ENCODE measurements at places on chromosomes 16 and 17. TPM values are rescaled to one million over a fixed set of nuclear protein-coding genes. Genes with fewer than 3 reads are reported as not detected.
A peak's percentile ranks its signal among the peaks of the same experiment; 100 is the strongest.

The SLC5A11 gene
- not detected for total RNA-seq

The STAC2 gene
- total RNA-seq, result 0.62 TPM

The CRYBA1 gene
- not detected for total RNA-seq

The FOXC2 gene
- total RNA-seq, result 91.8 TPM

The KRT33A gene
- not detected for total RNA-seq

The NETO2 gene
- total RNA-seq, result 21.3 TPM

The OR3A2 gene
- total RNA-seq, result not detected

The WSCD1 gene
- total RNA-seq, result 3.8 TPM

The IFI35 gene
- total RNA-seq, result 41.6 TPM

The KRT12 gene
- total RNA-seq, result not detected

The CYB5B gene
- 74.2 TPM for total RNA-seq

DNA sequence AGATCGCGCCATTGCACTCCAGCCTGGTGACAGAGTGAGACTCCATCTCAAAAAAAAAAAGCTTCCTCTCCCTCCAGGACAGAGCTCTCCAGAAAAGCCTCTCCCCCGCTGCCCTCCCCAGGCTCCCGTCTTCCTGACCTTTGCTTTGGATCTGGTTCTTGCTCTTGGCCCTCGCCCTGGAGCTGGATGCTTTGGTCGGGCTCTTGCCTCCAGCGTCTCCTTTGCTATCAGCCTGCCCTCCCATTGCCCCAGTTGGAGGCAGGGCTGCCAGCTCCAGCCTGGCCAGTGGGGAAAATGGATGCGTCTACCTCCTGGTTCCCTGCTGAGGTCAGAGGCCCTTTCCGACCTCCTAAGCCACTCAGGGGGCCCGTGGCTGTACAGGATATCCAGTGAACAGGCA, 35.9 kb downstream of the TRARG1 start:
- no peak for DNase-seq

GRCh38 chr16:85476389-85476788, 136.7 kb upstream of the GSE1 start:
- no peak for DNase-seq

DNA sequence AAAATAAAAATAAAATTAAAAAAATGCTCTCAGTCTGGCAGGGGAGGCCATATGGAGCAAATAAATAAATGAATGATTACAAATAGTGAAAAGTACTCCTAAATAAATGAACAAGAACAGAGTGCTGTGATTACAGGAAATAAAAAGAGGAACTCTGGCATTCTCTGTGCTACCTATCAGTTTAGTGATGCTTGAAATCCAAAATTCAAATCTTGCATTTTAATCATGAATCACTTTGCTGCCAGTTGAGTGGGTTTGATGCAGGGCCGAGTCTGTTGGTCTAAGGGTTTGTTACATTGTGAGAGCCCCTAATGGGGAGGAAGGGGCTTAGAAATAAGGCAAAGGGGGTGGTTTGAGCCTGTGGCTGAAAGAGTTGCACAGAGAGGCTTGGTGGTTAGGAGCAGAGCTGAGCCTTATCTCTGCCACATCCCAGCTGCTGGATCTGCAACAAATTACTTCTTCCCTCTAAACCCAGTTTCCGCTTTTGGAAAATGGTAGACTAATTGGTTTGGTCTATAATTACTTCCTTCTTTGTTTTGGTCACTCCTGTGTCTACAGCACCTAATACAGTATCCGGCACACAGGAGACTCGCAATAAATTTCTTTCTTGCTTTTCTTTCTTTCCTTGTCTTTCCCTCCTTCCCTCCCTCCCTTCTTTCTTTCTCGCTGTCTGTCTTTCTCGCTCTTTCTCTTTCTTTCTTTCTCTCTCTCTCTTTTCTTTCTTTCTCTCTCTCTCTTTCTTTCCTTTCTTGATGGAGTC, 6.3 kb upstream of the ABCC1 start:
- DNase-seq, result no peak

DNA sequence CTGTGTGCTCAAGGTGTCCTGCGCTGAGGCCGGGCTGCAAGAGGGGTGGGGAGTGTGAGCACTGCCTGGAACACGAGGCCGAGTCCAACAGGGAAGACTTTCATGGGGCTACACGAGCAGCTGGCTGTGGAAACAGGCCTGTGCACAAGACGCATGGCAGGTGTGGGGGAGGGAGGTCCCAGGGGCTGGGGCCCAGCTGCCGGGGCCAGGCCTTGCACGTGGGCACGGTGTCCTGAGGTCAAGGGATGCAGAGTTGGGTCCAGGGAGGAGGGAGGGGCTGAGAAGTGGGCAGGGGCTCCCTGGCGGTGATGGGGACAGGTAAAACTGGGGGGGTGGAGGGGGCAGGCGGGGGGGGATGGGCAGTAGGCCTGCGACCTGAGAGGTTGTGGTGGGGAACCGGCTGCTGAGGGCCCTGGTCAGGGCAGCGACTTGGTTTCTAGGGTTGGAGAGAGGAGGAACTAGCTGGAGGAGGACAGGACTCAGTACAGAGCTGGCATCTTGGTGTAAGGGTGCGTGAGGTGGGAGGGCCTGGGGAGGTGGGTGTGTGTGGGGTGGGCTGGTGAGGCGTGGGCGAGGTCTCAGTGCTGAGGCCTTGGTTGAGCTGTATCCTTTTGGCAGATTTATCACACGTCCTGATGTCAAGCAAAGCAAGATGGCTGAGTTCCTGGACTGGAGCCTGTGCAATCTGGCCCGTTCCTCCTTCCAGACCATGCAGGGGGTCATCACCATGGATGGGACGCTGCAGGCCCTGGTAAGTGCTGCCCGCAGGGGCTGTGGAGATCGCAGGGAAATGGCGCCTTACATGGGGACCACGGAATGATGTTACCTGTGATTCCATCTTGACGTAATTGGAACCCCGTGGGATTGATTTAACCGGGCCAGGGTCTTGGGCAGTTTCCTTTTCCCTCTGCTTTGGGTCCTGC, 29.4 kb downstream of the TBCD start:
- no peak for DNase-seq

- no peak for DNase-seq
Measured at GRCh38 chr16:57169327-57169726, 16.5 kb downstream of the PSME3IP1 start.

DNA sequence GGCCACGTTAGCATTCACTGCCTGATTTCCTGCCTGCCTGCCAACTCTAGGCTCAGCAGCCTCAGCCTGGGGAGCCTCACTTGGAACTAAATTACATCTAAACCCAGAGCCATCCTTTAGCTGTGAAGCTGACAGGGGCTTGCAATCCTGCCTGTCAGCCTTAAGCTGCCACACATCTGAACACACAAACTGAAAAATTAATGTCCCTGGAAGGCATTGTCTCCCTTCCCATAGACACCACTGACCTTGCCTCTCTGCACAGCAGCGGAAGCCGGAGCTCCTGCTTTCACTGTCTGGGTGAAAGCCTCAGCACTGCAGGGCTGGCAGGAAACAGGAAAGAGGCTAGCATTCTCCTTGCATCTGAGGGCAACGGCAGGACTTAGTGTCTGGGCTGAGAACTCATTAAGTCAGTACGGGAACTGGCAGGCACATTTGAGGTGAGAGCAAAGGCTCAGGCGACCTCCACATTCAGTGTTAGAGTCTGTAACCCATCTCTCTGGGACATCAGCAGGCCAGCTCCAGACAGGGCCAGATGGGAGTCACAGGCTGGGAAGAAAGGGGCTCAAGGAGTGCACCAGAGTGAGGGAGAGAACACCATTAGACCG, 452.4 kb upstream of the C16orf82 start:
- peak; percentile 48 for DNase-seq

- no peak for DNase-seq
Measured at GRCh38 chr17:28029044-28029443, 13.4 kb upstream of the NLK start.

GRCh38 chr17:2082003-2082781, 27.3 kb downstream of the HIC1 start:
- DNase-seq, result no peak

DNA sequence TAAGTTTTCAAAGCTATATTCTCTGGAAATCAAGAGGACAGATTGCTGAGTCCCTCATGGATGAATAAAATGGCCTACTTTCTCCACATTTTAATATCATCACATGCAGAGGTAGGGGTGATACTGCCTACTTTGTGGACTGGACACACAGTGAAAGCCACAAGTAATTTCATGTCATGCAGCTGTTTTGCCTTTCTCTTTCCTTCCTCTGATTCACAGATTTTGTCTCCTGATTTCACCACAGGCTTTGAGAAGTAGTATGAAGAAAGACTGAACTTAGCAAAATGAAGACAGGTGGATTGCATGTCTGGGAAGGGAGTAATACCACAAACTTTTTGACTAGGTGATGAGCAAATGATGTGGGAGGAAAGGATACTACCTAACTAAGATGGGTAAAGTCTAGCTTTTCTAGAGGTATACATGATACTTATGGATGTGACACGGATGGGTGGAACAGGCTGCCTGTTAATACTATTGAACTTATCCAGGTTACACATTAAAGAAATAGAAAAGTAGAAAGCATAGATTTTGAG, 478.4 kb upstream of the GOT2 start:
- DNase-seq, result no peak

- DNase-seq, result no peak
Measured at GRCh38 chr17:14095631-14096030, 26.3 kb downstream of the COX10 start.

DNA sequence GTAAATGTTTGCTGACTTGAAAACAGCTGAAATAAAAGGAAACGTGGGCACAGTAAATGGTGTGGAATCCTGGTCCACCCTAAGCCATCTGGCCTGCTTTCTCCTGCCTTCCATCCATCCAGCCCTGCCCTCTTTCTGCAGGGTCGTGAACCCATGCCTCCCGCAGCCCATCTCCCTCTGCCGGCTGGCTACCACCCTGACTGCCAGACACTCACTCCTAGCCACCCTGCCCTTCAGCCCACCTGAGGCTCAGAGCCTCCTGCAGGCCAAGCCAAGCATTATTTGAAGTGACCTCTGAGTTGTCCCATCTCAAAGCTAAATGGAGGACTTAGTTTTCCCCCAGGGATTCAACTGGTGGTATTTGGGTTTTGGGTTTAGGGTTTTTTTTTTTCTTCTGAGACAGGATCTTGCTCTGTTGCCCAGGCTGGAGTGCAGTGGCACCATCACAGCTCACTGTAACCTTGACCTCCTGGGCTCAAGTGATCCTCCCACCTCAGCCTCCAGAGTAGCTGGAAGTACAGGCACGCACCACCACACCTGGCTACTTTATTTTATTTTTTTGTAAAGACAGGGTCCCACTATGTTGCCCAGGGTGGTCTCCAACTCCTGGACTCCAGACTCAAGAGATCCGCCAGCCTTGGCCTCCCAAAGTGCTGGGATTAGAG, 8.4 kb downstream of the ZDHHC1 start:
- no peak for DNase-seq

- DNase-seq, result no peak
Measured at GRCh38 chr17:46717999-46718398, 100.5 kb downstream of the WNT3 start.

GRCh38 chr17:82866590-82867191, 26.9 kb upstream of the ZNF750 start:
- DNase-seq, result no peak

DNA sequence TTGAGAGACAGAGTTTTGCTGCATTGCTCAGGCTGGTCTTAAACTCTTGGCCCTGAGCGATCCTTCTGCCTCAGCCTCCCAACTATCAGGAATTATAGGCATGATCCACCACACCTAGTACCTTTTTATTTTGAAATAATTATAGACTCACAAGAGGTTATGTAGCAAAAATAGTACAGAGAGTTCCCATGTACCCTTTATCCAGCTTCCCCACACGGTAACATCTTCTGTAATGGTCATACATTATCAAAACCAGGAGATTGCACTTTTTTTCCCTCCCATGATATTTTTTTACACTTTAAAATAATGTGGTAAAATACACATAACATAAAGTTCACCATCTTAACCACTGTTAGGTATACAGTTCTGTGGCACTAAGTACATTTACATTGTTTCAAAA, 28.8 kb upstream of the CACNG4 start:
- no peak for DNase-seq

GRCh38 chr17:28227316-28228108, 91.5 kb upstream of the TMEM97 start:
- no peak for DNase-seq

DNA sequence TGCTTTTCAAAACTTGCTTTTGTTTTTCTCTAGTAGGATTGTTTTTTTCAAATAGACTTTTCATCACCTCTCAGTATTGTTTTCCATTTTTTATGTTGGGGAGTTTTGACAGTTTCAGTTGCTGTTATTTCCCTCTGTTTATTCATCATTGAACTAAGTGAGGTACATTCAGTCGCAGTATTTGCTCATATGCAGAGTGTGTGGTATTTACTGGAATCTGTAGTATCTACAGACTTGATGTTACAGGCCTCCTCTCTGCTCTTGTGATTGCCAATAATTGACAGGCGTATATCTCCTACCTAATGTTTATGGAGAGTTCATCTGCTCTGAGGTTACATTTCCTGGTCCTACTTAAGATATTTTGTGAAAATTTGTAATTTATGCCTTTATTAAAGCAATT, 49.6 kb downstream of the COX10 start:
- DNase-seq, result no peak

- DNase-seq, result no peak
Measured at GRCh38 chr17:43576563-43577229, 30.6 kb upstream of the ETV4 start.

DNA sequence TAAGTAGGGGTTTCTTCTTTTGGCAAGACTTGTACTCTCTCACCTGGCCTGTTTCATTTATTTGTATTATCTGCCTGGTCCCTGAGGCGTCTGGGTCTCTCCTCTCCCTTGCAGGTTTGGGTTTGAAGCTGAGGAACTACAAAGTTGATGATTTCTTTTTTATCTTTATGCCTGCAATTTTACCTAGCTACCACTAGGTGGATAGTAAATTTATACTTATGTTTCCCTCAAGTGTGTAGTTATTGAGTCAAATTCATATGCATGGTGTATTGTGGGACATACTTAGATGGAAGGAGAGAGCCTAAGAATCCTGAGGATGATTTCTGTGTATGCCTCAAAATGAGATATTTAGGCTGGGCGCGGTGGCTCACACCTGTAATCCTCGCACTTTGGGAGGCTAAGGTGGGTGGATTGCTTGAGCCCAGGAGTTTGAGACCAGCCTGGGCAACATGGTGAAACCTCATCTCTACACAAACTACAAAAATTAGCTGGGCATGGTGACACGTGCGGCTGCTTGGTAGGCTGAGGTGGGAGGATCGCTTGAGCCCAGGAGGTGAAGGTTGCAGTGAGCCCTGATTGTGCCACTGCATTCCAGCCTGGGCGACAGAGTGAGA, 13.6 kb downstream of the TMEM98 start:
- no peak for DNase-seq

- no peak for DNase-seq
Measured at GRCh38 chr17:19714542-19715411, 1.6 kb downstream of the SLC47A2 start.

- DNase-seq, result no peak
Measured at GRCh38 chr16:1159325-1159972, 6.5 kb downstream of the CACNA1H start.

GRCh38 chr16:53220585-53220984, 165.8 kb downstream of the CHD9 start:
- no peak for DNase-seq

- no peak for DNase-seq
Measured at GRCh38 chr16:73232555-73233328, 184.8 kb upstream of the ZFHX3 start.

GRCh38 chr16:27991876-27992275, 71.6 kb downstream of the GSG1L start:
- DNase-seq, result no peak
